ENCODE measurements at places on chromosomes 7 and 10.

GRCh38 chr10:36608251-36608650, 517.1 kb upstream of the ANKRD30A start:
- no peak for DNase-seq

DNA sequence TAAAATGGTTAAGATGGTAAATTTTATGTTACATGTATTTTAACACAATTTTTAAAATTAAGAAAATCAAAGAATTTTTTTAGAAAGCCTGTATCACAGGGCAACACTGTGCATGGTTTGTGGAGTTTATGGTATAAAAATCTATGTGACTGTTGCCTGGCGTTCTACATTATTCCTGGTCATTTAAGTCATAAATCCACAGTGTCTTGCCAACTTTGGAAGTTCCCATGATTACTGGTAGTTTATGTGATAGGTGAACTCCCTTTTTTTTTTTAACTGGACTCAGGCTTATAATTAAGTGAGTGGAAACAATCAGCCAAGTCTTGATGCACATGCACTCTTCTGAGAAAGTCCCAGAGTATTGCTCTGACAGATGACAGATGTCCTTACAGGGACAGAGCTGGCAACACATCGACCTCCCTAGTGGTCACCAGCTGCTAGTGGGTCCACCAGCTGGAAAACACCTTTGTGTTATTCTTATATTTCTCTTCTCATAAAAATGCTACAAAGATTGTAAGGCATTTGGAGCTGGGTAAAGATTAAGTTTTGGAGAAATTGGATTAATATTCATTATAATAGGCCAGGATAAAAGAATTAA, 8.8 kb upstream of the STN1 start:
- no peak for DNase-seq

- DNase-seq, result no peak
Observed at GRCh38 chr7:69360913-69361312, 237.4 kb upstream of the AUTS2 start.

DNA sequence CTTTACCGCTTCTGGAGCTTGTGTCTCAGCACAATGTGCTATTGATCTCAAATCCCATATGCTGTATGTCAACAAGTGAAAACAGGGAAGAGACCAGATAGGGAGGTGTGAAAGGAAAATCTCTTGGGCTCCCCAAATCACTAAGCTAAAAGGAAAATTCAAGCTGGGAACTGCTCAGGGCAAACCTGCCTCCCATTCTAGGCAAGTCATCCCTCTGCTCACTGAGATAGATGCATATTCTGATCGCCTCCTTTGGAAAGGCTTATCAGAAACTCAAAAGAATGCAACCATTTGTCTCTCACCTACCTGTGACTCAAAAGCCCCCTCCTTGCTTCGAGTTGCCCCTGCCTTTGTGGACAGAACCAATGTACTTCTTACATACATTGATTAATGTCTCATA, 161.1 kb upstream of the LYZL1 start:
- DNase-seq, result no peak

- no peak for DNase-seq
Observed at GRCh38 chr7:100486753-100487446, 3.2 kb downstream of the NYAP1 start.

DNA sequence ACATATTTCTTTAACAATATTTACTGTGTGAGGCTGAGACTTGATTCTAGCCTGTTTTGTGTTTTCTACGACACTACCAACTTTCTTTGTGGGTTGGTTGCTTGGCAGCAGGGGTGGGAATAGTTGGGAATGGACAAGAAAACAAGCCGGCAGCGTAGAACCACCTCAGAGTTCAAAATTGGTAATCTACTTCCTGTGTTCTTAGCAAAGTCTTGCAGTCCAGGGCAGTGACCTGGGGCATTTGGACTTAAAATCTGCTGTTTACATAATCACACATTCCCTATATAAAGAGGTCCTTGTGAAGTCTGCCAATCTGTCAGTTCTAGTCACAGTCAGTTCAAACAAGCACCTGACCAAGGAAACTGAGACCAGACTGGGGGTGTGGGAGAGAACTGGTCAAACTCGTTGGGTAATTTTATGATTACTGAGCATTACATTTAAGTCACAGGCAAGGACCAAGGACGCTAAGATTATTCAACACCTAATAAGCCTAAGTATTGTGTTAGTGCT, 167.9 kb downstream of the CPEB3 start:
- no peak for DNase-seq

DNA sequence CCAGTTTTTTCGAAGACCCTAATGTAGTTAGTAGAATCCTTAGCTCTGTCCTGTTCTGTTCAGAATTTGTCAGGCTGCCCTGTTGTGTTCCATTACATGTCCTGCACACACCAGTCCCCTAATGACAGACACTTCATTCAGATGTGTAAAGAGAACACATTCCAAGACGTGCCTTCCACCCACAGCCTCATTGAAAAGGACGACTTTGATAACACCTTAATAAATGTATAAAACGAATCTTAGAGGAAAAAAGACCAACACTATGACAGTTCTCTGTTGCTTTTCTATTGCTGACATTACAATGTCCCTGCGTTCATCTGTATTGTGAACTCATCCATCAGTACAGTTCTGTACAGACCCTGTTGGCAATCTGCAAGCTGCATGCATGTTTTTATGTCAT, 3.5 kb downstream of the LRRTM3 start:
- DNase-seq, result no peak

- no peak for DNase-seq
Observed at GRCh38 chr10:132722394-132723329, 63.3 kb downstream of the NKX6-2 start.

- no peak for DNase-seq
Observed at GRCh38 chr7:106568002-106568679, 92.8 kb downstream of the CCDC71L start.

DNA sequence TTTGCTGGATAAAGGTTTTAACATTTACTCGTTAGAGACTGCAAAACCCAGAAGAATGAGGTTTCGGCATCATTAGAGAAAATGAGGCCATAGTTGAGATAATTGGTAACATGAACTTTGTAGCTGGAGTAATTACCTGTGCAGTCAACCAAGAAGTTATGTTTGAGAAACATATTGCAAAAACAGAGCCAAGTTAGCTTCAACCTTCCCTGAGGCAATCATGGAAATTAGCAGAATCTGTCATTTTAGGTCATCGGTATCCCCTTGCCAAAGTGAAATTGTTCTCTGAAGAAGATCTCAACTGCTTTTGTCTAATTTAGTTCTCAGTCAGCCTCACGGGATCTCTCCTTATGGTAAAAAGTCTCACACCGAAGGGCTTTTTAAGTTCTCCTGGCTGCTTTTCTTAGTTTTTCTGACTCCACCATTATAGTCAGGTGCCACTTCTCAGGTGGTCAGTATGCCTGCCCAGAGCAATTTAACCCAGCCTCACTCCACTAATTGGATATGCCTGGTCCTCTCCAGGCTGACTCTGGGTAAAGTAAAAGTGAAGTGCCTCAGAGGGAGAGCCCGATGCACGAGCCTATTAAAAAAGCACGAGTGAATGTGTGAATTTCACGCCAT, 52.5 kb downstream of the NRCAM start:
- DNase-seq, result peak; percentile 66

GRCh38 chr10:98489561-98490481, 43.1 kb upstream of the HPS1 start:
- no peak for DNase-seq

- no peak for DNase-seq
Observed at GRCh38 chr7:154541606-154542005, 461.3 kb downstream of the PAXIP1 start.

- DNase-seq, result no peak
Observed at GRCh38 chr7:27587429-27587828, 75.3 kb downstream of the HIBADH start.

GRCh38 chr10:116162851-116163250, 110.2 kb downstream of the GFRA1 start:
- no peak for DNase-seq

GRCh38 chr7:158975526-158976467, 119.4 kb downstream of the DYNC2I1 start:
- peak; percentile 5 for DNase-seq
